ENCODE measurements at places on chromosomes 1 and 21.
A peak's percentile ranks its signal among the peaks of the same experiment; 100 is the strongest.

- H3K27ac ChIP-seq, result no peak overlapping the region
- no peak for DNase-seq
- no peaks in the 10 kb centered on the region for H3K4me1 ChIP-seq
- H3K36me3 ChIP-seq, result no peaks in the 10 kb centered on the region
These were observed 73.9 kb downstream of the NENF start for GRCh38 chr1:212506666-212507065.

GRCh38 chr1:8525216-8525557, 207.3 kb downstream of the SLC45A1 start:
- peaks cover 25% of the 10 kb centered on the region for H3K36me3 ChIP-seq
- H3K4me3 ChIP-seq, result no peak overlapping the region
- no peak overlapping the region for H3K27ac ChIP-seq
- H3K27me3 ChIP-seq, result no peaks in the 10 kb centered on the region

DNA sequence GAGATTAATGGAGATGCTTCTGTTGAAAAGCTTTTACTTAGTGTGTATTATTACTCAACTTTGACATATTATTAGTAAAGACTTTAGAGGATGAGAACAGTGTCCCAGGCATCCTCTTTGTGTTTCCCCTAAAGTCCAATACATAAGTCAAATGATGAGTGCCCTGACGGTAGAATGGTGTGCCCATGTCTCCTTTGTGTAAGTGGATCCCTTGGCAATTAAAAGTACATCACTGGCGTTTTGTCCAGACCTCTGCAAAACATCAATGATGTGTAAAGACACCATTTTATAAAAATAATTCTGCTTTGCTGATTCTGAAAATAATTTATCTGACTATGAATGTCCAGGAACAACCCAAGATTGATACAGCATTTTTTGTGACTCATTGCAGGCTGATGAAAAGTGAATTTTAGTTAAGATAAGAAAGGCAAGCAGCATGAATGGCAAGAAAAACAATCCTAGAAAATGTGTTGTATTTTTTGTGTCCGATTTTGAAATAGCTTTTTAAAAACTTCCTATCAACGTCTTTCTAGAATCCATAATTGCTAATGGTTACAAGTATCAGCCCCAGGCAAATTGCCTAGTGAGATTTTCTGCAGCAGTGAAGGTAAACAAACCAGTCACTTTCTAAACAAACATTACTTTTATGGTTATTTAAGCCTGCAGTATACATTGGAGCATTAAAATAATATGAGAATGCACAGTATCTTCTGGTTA, 251.5 kb downstream of the PTPRC start:
- H3K4me1 ChIP-seq, result peaks cover 13% of the 10 kb centered on the region
- H3K4me3 ChIP-seq, result no peak overlapping the region
- no peaks in the 10 kb centered on the region for H3K27me3 ChIP-seq
- no peak overlapping the region for H3K27ac ChIP-seq
- peaks cover 14% of the 10 kb centered on the region for H3K36me3 ChIP-seq

- H3K36me3 ChIP-seq, result no peaks in the 10 kb centered on the region
- no peaks in the 10 kb centered on the region for H3K27me3 ChIP-seq
- no peak for DNase-seq
- H3K27ac ChIP-seq, result no peak overlapping the region
- H3K4me3 ChIP-seq, result no peak overlapping the region
These were observed 12.2 kb downstream of the CELSR2 start for GRCh38 chr1:109261578-109261977.

- no peak for DNase-seq
- no peak overlapping the region for H3K4me3 ChIP-seq
- H3K27me3 ChIP-seq, result peaks cover 6% of the 10 kb centered on the region
- no peak overlapping the region for H3K27ac ChIP-seq
These were observed 216.9 kb downstream of the RYR2 start for GRCh38 chr1:237258871-237259270.

DNA sequence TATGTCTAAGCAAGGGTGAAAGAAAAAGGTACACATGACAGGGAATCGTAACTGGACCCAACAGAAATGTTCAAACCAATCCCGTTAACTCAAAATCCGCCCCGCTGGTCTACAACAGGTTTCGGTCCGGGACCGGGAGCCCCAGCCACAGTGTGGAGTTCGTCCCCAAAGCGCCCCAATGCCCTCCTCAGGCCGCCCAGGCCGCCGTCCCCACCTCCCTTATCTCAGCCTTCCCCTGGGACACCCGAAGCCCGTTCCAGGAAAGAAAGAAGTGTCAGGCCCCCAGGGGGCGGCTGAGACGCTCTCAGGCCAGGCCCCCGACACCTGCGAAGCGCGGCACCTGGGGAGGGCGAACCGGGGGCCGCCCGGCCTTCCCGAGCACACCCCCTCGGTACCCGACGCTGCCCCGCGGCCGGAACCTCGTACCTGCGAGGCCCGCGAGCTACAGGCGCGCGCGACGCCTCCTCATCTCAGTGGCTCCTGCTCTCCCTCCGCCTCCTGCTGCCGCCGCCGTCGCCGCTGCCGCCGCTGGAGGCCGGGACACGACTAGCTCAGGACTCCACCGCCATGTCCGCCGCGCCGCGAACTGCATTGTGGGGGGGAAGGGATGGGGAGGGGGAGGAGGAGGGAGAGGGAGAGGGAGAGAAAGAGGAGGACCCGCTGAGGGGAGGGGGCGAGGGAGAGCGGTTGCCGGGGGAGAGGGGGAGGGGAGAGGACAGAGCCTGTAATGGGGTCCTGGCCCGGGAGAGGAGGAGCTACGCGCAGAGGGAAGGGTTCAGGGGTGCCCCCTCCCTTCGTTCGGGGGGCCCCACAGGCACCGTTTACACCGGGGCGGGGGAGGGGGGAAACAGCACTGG, at the start of gene TUT4:
Gene TUT4, minus strand, starts transcription at position 588 of the 857 bp plus-strand sequence. CDS start 26,812 bp downstream, outside the sequence.
- peak within 1 kb of the TSS; percentile 63 for H3K27ac ChIP-seq
- H3K36me3 ChIP-seq, result no peaks in the 10 kb centered on the region
- H3K4me1 ChIP-seq, result peaks cover 36% of the 10 kb centered on the region
- H3K4me3 ChIP-seq, result peak within 1 kb of the TSS; percentile 72
- no peaks in the 10 kb centered on the region for H3K27me3 ChIP-seq
- DNase-seq, result peak; percentile 84

GRCh38 chr21:41681939-41682718, 84.7 kb downstream of the RIPK4 start:
- H3K27ac ChIP-seq, result no peak overlapping the region
- no peaks in the 10 kb centered on the region for H3K36me3 ChIP-seq
- peaks cover 38% of the 10 kb centered on the region for H3K27me3 ChIP-seq
- no peaks in the 10 kb centered on the region for H3K4me1 ChIP-seq
- no peak for DNase-seq

DNA sequence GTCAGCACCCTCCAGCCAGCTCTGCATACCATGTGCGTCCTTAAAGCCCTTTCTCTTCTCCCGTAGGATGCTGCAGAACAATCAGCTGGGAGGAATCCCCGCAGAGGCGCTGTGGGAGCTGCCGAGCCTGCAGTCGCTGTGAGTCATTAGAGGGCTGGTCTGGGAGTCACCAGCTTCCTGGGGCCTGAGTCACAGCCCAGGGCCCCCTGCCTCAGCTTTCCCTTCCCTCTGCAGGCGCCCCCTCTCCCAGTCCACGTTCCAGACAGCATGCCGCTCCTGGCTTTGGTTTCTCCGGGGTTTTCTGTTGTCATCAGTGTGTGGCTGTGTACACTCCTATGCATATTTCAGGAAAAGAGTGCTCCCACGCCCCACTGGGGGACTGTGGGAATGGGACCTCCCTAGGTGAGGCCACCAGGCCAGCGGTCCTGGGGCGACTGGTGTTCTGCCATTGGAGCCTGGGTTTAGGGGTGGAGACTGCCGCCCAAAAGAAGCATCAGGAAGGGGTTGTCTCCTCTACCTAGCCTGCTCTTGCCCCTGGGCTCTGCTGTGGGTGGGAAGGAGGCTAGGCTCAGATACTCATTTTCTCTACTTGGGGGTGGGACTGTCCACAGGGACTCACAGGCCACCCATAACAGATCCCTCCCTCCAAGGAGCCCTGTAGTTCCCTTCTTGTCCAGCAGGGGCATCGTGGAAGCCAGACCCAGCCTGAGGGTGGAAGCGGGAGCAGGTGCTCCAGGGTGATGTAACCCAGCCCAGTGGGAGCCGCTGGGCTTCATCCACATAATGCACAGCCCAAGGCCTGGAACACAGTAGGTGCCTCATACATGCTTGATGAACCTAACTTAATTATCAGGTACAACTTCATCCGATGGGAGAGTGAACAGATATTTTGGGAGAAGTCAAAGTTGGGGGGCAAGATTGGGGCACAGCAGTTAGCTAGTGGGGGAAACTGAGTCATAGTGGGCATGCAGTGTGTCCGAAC, 42.5 kb downstream of the LGR6 start:
- DNase-seq, result peak; percentile 79
- no peaks in the 10 kb centered on the region for H3K36me3 ChIP-seq
- no peak overlapping the region for H3K4me3 ChIP-seq
- H3K27ac ChIP-seq, result no peak overlapping the region
- peaks cover 20% of the 10 kb centered on the region for H3K27me3 ChIP-seq
- H3K4me1 ChIP-seq, result peaks cover 2% of the 10 kb centered on the region

DNA sequence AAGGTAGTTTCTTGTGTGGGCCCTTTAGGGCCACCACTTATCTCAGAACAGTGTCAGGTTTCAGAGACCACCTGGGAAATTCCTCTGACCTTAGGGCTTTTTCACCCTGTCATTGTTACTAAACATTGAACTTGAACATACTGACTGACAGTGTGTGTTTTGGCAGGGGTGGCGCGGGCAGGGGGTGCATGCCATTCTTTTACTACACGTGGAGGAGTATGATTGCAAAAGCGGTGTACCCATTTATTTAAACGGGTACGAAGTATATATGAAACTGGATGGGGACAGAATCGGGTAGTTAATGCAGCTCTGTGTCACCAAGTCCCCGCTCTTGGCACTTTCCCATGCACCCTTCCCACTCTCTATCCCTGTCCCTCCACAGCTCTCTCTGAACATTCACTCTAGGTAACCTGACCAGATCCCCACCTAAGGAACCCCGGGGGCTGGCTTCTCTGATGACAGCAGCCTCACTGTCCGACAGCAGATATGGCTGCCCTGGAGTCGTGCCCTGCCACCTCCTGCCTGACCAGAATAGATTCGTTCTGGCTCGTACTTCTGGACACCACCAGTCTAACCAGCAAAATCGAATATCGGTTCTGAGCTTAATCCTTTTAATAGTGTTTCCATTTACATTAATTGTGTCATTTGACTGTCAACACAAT, 51.3 kb downstream of the NFASC start:
- H3K4me1 ChIP-seq, result no peaks in the 10 kb centered on the region
- no peak for DNase-seq
- no peak overlapping the region for H3K27ac ChIP-seq
- H3K27me3 ChIP-seq, result peaks cover 4% of the 10 kb centered on the region
- no peaks in the 10 kb centered on the region for H3K36me3 ChIP-seq

- no peaks in the 10 kb centered on the region for H3K36me3 ChIP-seq
- H3K4me3 ChIP-seq, result no peak overlapping the region
- peaks cover 19% of the 10 kb centered on the region for H3K27me3 ChIP-seq
- no peak overlapping the region for H3K27ac ChIP-seq
These were observed 401.2 kb downstream of the MATN1 start for GRCh38 chr1:30321996-30322858.

GRCh38 chr1:121558514-121558913, 373.7 kb downstream of the SRGAP2C start:
- no peak overlapping the region for H3K4me3 ChIP-seq
- no peak overlapping the region for H3K27ac ChIP-seq
- H3K36me3 ChIP-seq, result peaks cover 2% of the 10 kb centered on the region
- H3K27me3 ChIP-seq, result no peaks in the 10 kb centered on the region
- DNase-seq, result no peak

DNA sequence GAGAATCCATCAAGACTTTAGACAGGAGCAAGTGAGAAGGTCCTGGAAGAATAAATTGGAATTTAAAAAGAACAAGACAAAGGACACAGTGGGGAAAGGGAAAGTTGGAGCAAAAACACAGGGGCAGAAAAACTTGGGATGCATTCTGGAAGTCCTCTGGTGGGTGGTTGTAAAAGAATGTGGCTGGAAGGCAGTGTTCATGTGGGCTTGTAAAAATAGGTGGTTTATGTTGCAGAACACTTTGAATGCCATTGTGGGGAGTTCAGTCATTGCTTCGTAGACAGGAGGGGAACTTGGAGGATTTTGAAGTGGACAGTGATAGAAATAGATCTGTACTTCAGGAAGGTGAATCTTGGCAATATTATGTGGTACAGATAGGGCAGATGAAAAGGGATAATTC, 15.2 kb downstream of the KIF1B start:
- no peak overlapping the region for H3K4me3 ChIP-seq
- no peak for DNase-seq
- H3K4me1 ChIP-seq, result peaks cover 10% of the 10 kb centered on the region
- no peaks in the 10 kb centered on the region for H3K36me3 ChIP-seq

GRCh38 chr1:4627353-4627752, 27.1 kb upstream of the AJAP1 start:
- H3K4me1 ChIP-seq, result no peaks in the 10 kb centered on the region
- no peaks in the 10 kb centered on the region for H3K36me3 ChIP-seq
- no peak for DNase-seq
- H3K27me3 ChIP-seq, result peaks cover 18% of the 10 kb centered on the region
- no peak overlapping the region for H3K4me3 ChIP-seq

DNA sequence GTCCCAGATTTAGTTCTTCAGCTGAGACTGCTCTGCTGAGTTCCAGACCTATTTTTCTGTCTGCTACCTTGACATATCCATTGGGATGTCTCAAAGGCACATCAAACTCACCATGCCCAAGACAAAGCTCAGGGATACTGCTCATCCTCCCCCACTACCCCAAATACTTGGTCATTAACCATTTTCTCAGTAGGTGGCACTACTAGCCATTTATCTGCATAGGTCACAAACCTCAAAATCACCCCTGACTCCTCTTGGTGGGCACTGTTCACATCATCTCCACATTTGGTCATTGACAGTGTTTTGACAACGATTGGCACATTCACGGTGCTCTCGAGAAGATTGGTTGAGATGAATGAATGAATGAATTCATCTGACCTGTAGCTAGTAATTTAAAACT, 32.1 kb downstream of the CACNA1S start:
- DNase-seq, result no peak
- no peaks in the 10 kb centered on the region for H3K4me1 ChIP-seq
- no peaks in the 10 kb centered on the region for H3K36me3 ChIP-seq
- no peak overlapping the region for H3K4me3 ChIP-seq
- H3K27ac ChIP-seq, result no peak overlapping the region

- no peaks in the 10 kb centered on the region for H3K36me3 ChIP-seq
- H3K4me3 ChIP-seq, result no peak overlapping the region
- H3K27ac ChIP-seq, result no peak overlapping the region
- DNase-seq, result no peak
- H3K4me1 ChIP-seq, result no peaks in the 10 kb centered on the region
- peaks cover 20% of the 10 kb centered on the region for H3K27me3 ChIP-seq
These were observed 212.3 kb upstream of the GRIK3 start for GRCh38 chr1:37246631-37247030.

GRCh38 chr1:201917362-201918033, 28.8 kb downstream of the SHISA4 start:
- no peaks in the 10 kb centered on the region for H3K4me1 ChIP-seq
- H3K4me3 ChIP-seq, result no peak overlapping the region
- H3K27ac ChIP-seq, result no peak overlapping the region
- no peaks in the 10 kb centered on the region for H3K36me3 ChIP-seq
- H3K27me3 ChIP-seq, result peaks cover 17% of the 10 kb centered on the region

GRCh38 chr1:100719490-100719889, at the start of gene VCAM1:
Gene VCAM1 (plus strand): TSS chr1:100719742. CDS start chr1:100719861, 119 bp downstream.
- H3K27me3 ChIP-seq, result peaks cover 14% of the 10 kb centered on the region
- H3K27ac ChIP-seq, result no peak within 1 kb of the TSS

- H3K27ac ChIP-seq, result peak overlapping the region; percentile 96
- H3K4me1 ChIP-seq, result peaks cover 67% of the 10 kb centered on the region
- peak; percentile 84 for DNase-seq
- H3K4me3 ChIP-seq, result peak overlapping the region; percentile 78
- no peaks in the 10 kb centered on the region for H3K27me3 ChIP-seq
These were observed 63.4 kb downstream of the CD2 start for GRCh38 chr1:116817582-116818064.

GRCh38 chr1:147762233-147763024, 2.0 kb upstream of the GJA5 start:
- no peaks in the 10 kb centered on the region for H3K27me3 ChIP-seq
- peaks cover 26% of the 10 kb centered on the region for H3K4me1 ChIP-seq
- peak overlapping the region; percentile 79 for H3K27ac ChIP-seq
- no peaks in the 10 kb centered on the region for H3K36me3 ChIP-seq
- no peak for DNase-seq
